ENCODE measurements at places on chromosomes 2 and 18.

DNA sequence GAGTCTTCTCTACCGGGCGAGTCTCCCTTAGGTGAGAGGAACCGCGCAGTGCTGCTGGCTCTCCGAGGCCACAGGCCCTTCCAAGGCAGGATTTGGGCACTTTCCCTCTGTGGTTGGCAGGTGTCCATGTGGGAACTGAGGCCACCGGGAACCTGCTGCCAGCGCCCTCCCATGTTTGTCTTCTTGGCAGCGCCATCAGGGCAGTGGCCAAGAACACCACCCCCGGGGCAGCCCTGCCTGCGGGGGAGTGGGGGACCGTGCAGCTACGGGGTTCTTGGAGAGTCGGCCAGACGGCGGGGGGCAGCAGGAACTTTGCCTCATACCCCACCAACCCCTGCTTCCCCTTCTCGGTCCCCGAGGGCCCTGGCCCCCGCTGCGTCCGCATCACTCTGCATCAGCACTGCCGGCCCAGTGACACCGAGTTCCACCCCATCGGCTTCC lies 10.0 kb downstream of the CAPN10 start:
- no peak for DNase-seq

- no peak for DNase-seq
Measured at GRCh38 chr18:7812431-7813063, 245.4 kb downstream of the PTPRM start.

DNA sequence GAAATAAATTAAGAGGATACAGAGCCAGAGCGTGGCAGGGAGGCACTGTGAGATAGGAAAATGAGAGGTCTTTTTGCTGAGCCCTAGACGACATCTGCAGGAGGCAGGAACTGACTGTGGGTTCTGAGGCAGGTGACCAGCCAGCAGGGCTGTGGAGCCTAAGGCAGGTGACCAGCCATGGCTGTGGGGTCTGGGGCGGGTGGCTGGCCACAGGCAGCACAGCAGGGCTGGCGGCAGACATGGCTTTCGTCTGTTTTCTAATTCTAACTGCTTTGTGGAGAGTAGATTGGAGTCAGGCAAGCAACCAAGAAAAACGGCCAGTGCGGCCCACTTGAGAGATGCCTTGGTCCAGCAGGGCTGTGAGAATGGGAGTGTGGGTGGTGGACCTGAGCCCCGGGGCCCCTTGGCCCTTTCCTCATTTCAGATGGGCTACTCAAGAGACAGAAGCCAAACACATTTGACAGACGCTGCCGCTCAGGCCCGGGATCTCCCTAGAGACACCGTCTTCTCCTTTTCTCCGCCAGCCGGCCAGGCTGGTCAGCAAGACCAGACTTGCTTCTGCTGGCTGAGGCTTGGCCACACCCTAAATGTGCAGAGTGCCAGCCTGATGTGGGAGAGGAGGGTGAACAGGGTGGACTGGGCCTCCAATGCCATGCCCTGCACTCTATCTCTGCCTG lies 19.7 kb upstream of the GNAL start:
- DNase-seq = no peak

DNA sequence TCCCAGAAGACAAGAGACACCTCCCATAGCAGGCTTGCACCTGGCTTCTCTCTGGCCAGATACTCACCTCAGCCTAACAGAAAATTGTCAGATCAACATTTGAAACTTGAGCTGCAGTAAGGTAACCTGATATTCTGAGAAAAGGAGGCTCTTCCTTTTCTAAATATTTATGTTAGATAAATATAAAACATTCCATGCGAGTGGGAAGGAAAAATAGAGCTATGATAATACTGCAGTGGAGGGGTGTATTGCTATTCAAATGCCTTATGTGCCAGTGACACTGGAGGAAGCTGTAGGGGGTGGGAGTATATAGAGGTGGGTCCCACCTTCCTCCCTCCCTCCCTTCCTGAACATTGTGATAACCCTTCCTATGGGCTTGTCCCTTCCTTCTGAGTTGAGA lies 515.5 kb upstream of the CHAC2 start:
- no peak for DNase-seq

- no peak for DNase-seq
Measured at GRCh38 chr18:54416436-54416835, 58.7 kb downstream of the C18orf54 start.

DNA sequence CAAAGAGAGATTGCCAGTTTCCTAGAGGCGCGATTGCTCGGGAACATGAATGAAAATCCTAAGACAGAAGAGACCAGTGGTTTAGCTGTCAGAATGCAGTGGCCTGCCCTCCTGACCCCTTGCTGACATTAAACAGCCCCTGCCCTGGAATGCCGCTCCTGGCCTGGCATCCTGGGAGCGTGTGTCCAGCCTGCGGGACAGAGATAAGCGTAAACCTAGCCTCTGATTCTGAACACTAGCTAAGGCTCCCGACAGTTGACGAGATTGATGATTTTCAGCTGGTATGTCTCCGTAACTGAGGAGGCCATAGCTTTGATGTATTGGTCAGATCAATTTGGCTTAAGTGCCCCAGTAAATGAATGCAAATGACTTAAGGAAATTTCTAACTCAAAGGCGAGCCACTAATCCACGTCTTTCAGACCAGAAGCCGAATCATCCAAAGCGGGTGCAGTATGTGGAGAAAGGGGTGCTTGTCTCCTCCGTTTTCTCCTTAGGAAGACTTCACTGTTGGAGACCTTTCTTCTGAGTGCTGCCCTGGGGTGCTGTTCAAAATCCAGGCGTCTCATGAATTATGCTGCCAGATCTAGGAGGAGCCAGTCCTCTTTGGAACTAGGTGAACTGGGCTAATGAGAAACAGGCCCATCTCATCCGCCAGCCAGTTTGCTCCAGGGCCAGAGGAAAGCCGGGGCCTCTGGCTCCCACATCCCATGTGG lies 142.5 kb upstream of the L3MBTL4 start:
- no peak for DNase-seq

DNA sequence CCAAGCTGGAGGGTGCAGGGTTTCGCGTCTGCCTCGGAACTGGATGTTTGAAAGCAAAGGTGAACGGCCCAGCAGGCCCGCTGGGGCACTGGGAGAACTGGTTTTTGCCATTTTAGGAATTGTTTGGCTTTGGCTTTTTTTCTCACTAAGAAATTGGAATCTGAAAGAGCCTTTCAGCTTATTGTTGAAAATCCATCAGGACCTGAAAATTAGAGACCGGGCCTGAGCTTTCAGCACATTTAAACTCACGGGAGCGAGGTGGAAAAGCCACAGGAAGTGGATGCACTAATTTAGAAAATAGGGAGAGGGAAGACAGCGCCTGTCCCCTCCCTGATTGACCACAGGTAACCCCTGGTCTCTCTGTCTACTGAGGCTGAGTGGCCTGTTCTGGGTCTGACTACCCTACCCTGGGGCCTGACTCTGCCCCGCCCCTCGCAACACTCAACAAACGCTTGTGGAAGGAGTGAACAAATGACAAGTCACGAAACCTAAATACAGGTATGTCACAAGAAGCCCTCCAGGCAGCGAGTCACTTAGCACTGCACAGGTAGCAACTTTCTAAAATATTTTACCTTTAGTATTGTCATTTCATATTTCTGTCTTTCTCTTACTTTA lies 100.3 kb upstream of the MBOAT2 start:
- no peak for DNase-seq

- no peak for DNase-seq
Measured at GRCh38 chr18:12726331-12726730, 23.5 kb downstream of the PSMG2 start.

- DNase-seq = peak; percentile 15
Measured at GRCh38 chr18:62717169-62717924, 2.0 kb downstream of the PHLPP1 start.

DNA sequence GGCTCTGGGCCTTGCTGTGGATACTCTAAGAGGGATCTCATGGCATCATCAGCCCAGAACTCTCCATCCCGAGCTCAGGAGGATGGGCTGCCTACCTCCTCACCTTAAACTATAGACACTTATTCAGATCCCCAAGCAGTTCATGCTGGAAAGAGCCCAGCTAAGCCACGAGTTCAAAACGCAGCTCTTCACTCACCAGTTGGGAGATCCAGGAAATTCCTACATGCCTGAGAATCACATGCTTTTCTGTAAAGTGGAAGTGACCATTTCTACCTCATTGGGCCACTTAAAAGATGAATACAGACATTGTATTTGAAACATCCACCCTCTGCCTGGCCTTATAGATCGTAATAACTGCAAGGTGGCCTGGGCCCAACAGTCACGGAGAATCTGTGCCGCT lies 6.6 kb downstream of the ATOH8 start:
- DNase-seq = no peak

DNA sequence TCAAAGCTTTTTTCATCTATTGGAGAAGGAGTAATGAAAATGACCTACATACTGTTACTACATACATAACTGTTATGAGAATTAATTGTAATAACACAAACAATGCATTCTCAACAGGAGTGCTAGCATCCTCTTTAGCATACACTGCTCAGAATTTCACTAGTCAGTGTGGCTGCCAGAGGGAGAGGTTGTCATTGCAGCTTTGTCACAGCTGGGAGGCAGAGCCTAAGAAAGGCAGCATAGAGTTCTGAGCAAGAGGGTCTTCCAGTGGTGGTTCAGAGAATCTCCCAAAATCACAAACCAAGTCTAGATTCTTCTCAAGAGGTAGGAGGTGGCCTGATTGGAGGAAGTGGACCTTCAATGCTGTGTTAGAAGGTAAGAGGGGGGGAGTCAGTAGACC lies 286.7 kb upstream of the CYRIA start:
- DNase-seq = no peak

DNA sequence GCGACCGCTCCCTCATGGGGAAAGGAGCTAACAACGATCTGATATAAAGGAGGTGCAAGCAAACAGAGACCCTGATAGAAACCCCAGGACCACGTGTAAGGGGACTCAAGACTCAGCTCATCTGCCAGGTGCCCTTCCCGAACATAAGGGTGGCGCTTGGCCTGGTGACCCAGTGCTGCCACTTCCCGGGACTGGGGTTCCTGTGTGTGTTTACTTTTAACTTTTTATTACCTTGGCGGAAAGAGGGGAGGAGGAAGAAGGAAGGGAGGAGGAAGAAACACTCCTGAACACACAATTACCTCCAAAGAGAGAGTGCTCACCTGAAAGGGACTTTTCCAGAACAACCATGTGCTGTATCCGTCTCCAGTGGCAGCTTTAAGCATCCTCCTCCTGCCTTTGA lies 56.5 kb upstream of the EDAR start:
- DNase-seq = no peak
